Panc1 (cell line): ENCODE measurements at places on chromosomes 1 and 21. TPM values are rescaled to one million over a fixed set of nuclear protein-coding genes. Genes with fewer than 3 reads are reported as not detected.

DNA sequence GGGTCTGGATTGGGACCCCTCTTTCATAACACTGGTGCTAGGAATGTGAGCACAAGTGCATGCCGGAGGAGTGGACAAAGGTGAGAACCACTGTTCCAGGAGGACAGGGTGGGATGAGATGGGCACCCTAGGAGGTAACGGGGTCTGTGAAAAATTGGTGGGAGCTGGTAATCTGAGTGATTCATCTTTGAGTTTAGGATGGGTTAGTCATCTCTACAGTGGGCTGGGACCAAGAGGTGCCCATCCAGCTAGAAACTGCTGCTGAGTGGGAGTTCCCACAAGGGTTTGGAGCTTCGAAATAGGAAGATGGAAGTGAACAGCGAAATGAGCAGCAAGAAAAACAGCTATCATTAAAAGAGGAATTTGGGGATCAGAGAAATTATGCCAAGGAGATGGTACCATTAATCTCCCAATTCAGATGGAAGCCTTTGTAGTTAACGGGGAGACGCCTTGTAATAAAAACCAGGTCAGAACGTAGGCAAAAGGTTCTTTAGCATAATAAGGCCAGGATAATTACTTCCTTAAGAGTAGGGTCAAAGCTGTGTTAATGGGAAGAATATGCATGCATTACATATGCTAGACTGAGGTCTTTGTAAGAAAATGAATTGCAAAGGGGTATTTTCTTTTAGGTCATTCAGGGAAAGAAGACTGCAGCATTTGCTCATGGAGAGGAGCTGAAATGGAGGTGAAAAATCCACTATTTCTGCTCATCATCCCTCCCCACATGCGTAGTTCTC is 55.5 kb downstream of the OLFML3 start:
- no peak for DNase-seq
- H3K27ac ChIP-seq, result no peak overlapping the region
- H3K4me1 ChIP-seq, result no peaks in the 10 kb centered on the region
- no peaks in the 10 kb centered on the region for H3K36me3 ChIP-seq
- H3K4me3 ChIP-seq, result no peak overlapping the region

- H3K36me3 ChIP-seq, result no peaks in the 10 kb centered on the region
- no peak for DNase-seq
- peak overlapping the region; percentile 87 for H3K27ac ChIP-seq
- no peaks in the 10 kb centered on the region for H3K27me3 ChIP-seq
- peak overlapping the region; percentile 63 for H3K4me3 ChIP-seq
- peaks cover 41% of the 10 kb centered on the region for H3K4me1 ChIP-seq
Measured at GRCh38 chr1:27011976-27012563, 580 bp downstream of the TENT5B start.

- peak; percentile 85 for DNase-seq
- peaks cover 8% of the 10 kb centered on the region for H3K36me3 ChIP-seq
- H3K27ac ChIP-seq, result peak within 1 kb of the TSS; percentile 95
- no peaks in the 10 kb centered on the region for H3K27me3 ChIP-seq
Measured at GRCh38 chr1:109090196-109091077, at the start of gene TMEM167B. TSS of gene TMEM167B (plus strand) at chr1:109090764. CDS start at chr1:109090873, 109 bp downstream.

- peak overlapping the region; percentile 56 for H3K4me3 ChIP-seq
- no peaks in the 10 kb centered on the region for H3K27me3 ChIP-seq
- H3K27ac ChIP-seq, result peak overlapping the region; percentile 75
- no peak for DNase-seq
Measured at GRCh38 chr1:161727256-161727924, 6.0 kb downstream of the FCRLB start.

DNA sequence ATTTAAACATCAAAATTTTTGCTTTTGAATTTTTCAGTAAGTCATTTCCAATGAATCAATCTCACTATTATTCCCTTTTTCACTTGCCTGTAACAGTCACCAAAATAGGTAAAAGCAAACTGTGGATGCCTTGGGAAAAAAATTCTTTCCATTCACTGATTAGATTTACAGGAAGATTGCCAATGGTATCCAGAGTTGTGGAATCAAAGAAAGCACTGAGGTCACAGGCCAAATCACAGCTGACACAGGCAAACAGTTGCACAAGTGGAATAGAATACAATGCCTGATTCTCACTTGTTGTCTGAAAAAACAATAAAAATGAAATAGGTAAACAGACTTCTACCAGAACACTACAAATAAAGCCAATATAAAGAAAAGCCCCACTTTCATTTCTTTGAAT is 48.4 kb downstream of the LTN1 start:
- H3K27ac ChIP-seq, result no peak overlapping the region; the same call in 1 of the 2 replicates
- H3K4me1 ChIP-seq, result peaks cover 6% of the 10 kb centered on the region; the same call in 1 of the 2 replicates
- no peak overlapping the region for H3K4me3 ChIP-seq

DNA sequence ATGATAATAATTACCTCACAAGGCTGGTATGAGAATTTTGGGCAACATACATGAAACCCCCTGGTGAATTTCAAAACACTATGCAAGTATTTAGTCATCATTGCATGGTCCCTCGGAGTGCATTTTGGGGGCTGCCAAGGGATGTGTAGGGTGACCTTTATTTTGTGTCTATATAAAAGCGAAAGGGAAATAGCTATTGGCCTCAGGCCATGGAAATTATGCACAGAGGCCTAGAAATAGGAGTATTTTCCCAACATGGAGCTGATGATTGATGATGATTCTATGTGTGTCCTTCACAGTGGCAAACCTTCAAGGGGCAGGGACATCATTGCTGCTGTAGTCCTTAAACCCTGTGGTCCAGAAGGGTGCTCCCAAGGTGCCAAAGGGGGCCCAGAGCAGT is 265.5 kb downstream of the ST6GALNAC3 start:
- H3K4me3 ChIP-seq, result no peak overlapping the region
- DNase-seq, result no peak
- no peak overlapping the region for H3K27ac ChIP-seq
- H3K4me1 ChIP-seq, result no peaks in the 10 kb centered on the region
- H3K36me3 ChIP-seq, result no peaks in the 10 kb centered on the region
- no peaks in the 10 kb centered on the region for H3K27me3 ChIP-seq

DNA sequence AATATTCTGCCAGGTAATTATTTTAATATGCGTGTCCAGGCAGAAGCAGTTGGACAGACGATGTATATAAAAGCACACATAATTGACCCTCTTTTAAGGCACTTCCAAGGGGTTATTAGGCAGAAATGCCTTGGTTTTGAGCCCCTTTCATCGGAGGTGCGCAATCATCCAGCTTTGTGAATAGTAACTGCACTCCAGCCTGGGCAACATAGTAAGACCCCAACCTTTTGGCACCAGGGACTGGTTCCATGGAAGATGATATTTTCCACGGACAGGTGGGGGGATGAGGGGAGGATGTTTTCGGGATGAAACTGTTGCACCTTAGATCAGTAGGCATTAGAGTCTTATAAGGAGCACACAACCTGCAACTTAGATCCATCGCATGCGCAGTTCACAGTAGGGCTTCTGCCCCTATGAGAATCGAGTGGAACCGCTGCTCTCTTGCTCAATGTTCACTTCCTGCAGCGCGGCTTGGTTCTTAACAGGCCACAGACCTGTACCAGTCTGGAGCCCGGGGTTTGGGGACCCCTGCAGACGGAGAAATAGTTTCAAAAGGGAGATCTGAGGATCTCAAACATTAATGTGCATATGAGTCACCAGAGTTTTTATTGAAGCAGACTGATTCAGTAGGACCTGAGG is 1.8 kb upstream of the MCOLN2 start:
- no peak for DNase-seq
- H3K27ac ChIP-seq, result no peak overlapping the region
- peaks cover 24% of the 10 kb centered on the region for H3K27me3 ChIP-seq

DNA sequence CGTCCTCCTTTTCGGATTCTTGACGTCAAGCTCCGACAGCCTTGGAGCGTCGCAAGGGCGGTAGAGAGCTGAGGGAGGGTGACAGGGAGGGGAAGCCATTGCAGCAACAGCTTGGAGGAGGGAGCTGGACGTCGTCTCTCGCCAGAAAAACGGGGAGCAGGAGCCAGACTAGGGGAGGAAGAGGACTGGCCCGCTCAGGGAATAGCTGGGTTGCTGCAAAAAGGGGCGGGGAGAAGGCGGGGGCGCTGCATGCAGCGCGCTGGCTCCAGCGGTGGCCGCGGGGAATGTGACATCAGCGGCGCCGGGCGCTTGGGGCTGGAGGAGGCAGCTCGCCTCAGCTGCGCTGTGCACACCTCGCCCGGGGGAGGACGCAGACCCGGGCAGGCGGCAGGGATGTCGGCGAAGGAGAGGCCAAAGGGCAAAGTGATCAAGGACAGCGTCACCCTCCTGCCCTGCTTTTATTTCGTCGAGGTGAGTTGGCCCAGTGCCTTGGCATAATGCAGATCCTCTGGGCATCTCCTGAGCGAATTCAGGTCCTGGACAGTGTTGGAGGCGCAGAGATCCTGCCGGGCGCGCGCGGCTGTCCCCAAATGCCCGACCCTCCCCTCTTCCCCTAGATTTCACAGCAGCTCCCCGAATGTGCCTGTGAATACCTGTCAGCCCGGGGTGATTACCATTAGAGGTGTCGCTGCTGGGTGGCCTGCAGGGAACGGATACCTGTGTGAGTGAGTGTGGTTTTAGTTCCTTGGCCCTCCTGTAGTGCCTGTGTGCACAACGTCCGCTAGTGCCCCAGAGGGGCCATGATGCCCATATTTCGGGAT is at the start of gene PLPPR4:
Gene PLPPR4 (plus strand): TSS at position 292 of the 821 bp plus-strand sequence. CDS start 102 bp downstream, at position 394.
- peaks cover 9% of the 10 kb centered on the region for H3K27me3 ChIP-seq
- H3K4me1 ChIP-seq, result no peaks in the 10 kb centered on the region
- H3K27ac ChIP-seq, result no peak within 1 kb of the TSS
- peak within 1 kb of the TSS; percentile 31 for H3K4me3 ChIP-seq
- no peaks in the 10 kb centered on the region for H3K36me3 ChIP-seq

GRCh38 chr1:68188644-68189340 is 43.5 kb downstream of the WLS start:
- no peak overlapping the region for H3K4me3 ChIP-seq
- no peaks in the 10 kb centered on the region for H3K36me3 ChIP-seq
- no peak overlapping the region for H3K27ac ChIP-seq
- no peaks in the 10 kb centered on the region for H3K4me1 ChIP-seq
- no peak for DNase-seq

GRCh38 chr1:112406771-112407170 is 10.8 kb downstream of the CTTNBP2NL start:
- no peaks in the 10 kb centered on the region; the same call in none of the 2 replicates for H3K4me1 ChIP-seq
- H3K27ac ChIP-seq, result no peak overlapping the region
- H3K4me3 ChIP-seq, result no peak overlapping the region
- no peak for DNase-seq
- no peaks in the 10 kb centered on the region for H3K27me3 ChIP-seq

DNA sequence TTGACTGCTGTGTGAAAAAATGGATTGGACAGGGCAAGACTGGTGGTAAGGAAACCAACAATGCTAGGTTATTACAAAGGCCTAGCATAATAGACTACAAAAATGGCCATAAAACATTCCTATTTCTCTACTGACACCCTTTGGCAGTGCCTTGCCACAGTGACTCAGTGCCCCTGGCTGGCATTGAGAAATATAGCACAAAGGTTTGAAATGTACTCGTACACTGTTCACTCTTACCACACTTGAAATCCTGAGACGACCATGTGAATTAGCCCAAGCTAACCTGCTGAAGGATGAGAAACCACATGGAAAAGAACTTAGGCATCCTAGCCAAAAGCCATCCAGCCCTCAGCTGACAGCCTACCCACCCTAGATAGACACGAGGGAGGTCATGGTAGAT is 149.8 kb upstream of the PALMD start:
- H3K27me3 ChIP-seq, result no peaks in the 10 kb centered on the region
- H3K36me3 ChIP-seq, result no peaks in the 10 kb centered on the region
- no peak for DNase-seq
- no peak overlapping the region for H3K27ac ChIP-seq
- no peak overlapping the region for H3K4me3 ChIP-seq
- no peaks in the 10 kb centered on the region for H3K4me1 ChIP-seq

- H3K27ac ChIP-seq, result no peak overlapping the region
- no peak overlapping the region for H3K4me3 ChIP-seq
- H3K36me3 ChIP-seq, result peaks cover 11% of the 10 kb centered on the region
- no peak for DNase-seq
- no peaks in the 10 kb centered on the region for H3K27me3 ChIP-seq
Measured at GRCh38 chr1:15538771-15539170, 12.1 kb downstream of the DNAJC16 start.

DNA sequence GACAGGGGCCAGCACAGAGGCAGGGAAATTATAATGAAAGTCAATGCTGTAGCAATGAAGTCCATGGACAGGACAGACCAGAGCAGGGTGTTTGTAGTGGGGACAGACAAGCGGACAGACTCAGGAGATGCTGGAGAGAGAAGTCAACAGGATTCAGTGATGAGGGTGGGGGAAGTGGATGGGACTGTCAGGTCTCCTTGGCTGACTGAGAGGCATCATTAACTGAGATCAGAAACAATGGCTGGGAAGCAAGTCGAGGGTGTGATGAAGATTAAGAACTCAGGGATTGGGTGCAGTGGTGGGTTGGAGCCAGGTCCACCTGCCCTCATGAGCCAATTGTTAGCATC is 25.5 kb downstream of the CD58 start:
- no peaks in the 10 kb centered on the region for H3K27me3 ChIP-seq
- no peaks in the 10 kb centered on the region for H3K4me1 ChIP-seq
- no peak overlapping the region for H3K27ac ChIP-seq
- DNase-seq, result no peak

DNA sequence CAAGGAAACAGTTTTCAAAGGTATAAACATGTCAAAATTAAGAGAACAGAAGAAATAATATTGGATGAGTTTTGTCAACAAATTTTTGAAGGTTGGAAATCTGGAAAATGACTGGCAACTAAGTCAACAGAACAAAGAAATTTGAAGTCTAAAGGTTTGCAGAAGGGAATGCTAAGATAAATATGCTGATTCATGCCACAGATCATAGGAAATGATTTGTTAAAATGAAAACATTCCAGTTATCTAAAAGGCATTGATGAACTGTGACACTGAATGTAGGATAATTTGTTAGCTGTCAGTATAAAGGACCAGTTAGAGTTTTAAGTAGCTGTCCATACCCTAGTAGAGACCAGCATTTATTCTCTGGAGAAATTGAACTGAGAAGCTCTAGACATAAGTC is 157.9 kb upstream of the CHRM3 start:
- no peak overlapping the region for H3K4me3 ChIP-seq
- H3K27me3 ChIP-seq, result no peaks in the 10 kb centered on the region
- no peaks in the 10 kb centered on the region for H3K36me3 ChIP-seq
- no peak for DNase-seq

- no peak for DNase-seq
- H3K4me1 ChIP-seq, result no peaks in the 10 kb centered on the region
- no peaks in the 10 kb centered on the region for H3K27me3 ChIP-seq
- H3K4me3 ChIP-seq, result no peak overlapping the region
- H3K36me3 ChIP-seq, result no peaks in the 10 kb centered on the region
Measured at GRCh38 chr1:169624912-169625311, 5.0 kb downstream of the SELP start.

DNA sequence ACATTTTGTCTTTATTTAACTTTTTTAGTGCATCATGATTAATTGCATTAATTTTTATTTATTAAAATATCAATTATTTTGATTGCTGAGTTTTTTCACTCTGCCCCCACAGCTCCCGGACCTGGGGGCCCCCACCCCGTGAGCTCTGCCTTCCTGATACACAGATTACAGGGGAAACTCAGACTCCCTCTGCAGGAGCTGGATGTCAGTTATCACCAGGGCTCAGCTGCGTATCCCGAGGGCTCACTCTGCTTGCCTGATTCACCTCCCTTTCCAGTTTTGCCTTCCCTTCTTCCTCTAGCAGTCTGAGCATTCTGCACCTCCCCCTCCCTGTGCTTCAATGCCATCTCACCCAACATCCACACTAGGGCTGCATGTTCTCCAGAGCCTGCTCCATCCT is 98.2 kb downstream of the ATP1A1 start:
- H3K27me3 ChIP-seq, result no peaks in the 10 kb centered on the region
- H3K4me1 ChIP-seq, result no peaks in the 10 kb centered on the region
- H3K4me3 ChIP-seq, result no peak overlapping the region
- no peak overlapping the region for H3K27ac ChIP-seq
- H3K36me3 ChIP-seq, result no peaks in the 10 kb centered on the region

Gene IFNGR2
- total RNA-seq, result 47.9 TPM

Gene PODN
- total RNA-seq, result 0.23 TPM

Gene ZNF593OS
- not detected for total RNA-seq

Gene DTL
- total RNA-seq, result 26.7 TPM
